Islet precursor cell (in vitro differentiated cells): ENCODE measurements at places on chromosomes 5 and 9.

GRCh38 chr9:133494636-133495326 is 15.9 kb upstream of the SLC2A6 start:
- DNase-seq: no peak

DNA sequence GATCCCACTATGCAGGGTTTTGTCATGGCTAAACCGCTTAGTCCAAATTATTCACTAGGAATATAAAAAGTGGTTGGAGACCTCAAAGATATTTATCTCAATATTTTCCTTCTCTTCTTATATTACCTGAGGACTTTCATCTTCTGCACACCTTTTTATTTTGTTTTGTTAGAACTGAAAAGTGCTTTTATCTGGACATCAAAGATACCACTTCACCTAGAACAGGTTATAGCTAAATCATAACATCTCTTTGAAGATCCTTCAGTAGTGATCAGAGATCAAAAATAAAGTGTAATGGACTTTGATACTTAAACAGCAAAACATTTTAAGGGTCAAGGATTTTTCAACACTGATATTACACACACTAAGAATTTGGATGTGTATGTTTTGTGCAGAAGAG is 160.2 kb downstream of the MCTP1 start:
- no peak for DNase-seq

DNA sequence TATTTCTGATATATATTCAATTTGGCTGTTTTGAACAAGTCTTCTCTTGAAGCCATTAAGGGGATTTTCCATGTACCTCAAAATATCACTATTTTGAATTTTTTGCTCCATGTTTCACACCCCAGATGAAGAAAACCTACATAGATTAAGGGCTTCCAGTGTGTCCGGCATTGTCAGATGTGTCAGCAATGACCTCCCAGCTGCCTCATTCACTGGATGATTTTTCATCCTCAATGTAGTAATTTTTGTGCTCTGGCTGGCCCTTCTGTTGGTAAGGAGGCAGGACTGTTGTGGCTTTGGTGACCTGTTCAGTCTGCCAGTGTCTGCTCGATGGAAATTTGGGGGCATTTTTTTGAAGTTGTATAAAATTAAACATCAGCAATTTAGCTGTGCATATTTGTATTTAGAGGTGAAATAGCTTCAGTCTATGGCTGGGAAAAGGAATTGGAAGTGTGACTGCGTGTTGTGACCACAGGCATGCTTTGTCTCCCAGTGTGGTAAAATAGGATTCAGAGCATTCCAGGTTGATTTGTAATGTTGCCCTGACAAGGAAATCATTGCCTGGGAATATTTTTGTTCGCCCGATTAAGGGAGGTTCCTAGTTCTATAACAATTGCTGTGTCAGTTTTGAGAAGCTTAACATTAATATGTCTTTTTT is 312.4 kb downstream of the ARHGEF28 start:
- DNase-seq: peak; percentile 80

- DNase-seq: peak; percentile 95
Measured at GRCh38 chr9:21801683-21802417, 586 bp upstream of the MTAP start.
